Right renal cortex interstitium (tissue), 3 donors: ENCODE measurements at places on chromosomes 3 and 15.

GRCh38 chr3:98545940-98546339 lies 14.2 kb downstream of the GPR15 start:
- no peak for DNase-seq

DNA sequence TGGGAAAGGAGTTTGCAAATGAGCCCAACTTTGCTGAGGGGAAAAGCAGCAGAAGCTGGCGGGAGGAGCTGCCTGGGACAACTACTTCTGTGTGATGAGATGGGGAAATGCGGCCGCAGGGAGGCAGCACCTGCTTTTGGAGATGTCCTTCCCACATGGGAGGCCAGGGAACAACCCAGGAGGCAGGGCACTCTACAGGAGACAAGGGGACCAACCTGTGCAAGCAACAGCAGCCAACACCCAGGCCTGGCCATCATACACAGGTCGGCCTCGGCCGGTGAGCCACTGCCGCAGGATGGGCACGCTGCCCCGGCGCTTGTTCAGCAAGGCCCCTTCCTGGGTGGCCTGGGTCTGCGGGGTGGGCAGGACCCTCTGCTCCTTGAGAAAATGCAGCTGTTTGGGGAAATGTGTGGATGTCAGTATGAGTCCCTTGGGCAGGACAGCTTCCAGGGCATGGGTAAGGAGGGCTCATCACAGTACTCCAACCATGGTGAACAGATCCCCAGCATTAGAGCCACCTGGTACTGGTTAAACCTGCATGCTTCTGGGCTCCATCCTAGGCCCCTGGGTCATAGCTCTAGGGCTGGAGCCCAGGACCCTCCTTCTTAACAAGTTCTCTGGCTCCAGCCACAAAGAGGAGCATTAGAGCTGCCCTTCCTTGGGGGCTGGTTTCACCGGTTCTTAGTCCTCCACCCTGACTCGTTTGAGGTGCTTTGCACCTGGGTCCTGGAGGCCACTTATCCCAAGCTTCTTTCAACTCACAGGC lies 11.6 kb downstream of the EPB42 start:
- no peak for DNase-seq

GRCh38 chr15:90161950-90162361 lies 39.2 kb upstream of the SEMA4B start:
- DNase-seq, result no peak

DNA sequence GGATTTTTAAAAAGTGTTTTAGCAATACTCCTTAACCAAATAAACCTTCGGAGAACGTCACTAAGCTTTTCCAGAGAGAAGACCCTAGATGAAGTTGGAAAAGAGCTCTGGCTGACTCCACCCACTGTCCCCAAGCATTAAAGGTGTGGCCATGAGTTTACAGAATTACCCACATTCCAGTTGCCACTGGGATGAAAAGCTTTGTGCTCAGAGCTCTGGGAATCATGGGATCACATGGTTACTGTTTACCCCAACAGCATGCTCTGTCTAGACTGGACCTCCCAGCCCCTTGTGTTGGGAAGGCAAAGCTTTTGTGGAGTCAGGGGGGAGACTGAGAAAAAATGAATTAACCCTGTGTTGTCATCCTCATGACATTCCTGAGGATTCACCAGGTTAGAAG lies 55.3 kb downstream of the CCK start:
- no peak for DNase-seq

GRCh38 chr3:192915304-192915703 lies 2.4 kb downstream of the MB21D2 start:
- no peak for DNase-seq

DNA sequence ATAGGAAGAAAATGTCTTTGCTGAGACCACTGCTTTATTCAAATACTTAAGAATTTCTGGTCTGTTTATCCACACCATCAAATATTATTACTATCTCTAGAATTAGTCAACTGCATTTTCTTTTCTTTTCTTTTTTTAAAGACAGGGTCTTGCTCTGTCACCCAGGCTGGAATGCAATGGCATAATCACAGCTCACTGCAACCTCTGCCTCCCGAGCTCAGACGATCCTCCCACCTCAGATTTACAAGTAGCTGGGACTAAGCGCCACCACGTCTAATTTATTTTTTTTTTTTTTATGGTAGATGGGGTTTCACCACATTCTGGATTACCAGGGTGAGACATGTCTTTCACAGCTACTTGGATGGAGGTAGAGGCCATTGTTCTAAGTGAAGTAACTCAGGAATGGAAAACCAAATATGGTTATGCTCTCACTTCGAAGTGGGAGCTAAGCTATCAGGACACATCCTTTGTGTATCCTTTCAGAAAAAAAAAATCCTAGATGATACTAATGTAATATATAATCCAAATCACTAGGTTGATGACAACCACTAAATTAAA lies 52.8 kb downstream of the STAG1 start:
- DNase-seq, result no peak

DNA sequence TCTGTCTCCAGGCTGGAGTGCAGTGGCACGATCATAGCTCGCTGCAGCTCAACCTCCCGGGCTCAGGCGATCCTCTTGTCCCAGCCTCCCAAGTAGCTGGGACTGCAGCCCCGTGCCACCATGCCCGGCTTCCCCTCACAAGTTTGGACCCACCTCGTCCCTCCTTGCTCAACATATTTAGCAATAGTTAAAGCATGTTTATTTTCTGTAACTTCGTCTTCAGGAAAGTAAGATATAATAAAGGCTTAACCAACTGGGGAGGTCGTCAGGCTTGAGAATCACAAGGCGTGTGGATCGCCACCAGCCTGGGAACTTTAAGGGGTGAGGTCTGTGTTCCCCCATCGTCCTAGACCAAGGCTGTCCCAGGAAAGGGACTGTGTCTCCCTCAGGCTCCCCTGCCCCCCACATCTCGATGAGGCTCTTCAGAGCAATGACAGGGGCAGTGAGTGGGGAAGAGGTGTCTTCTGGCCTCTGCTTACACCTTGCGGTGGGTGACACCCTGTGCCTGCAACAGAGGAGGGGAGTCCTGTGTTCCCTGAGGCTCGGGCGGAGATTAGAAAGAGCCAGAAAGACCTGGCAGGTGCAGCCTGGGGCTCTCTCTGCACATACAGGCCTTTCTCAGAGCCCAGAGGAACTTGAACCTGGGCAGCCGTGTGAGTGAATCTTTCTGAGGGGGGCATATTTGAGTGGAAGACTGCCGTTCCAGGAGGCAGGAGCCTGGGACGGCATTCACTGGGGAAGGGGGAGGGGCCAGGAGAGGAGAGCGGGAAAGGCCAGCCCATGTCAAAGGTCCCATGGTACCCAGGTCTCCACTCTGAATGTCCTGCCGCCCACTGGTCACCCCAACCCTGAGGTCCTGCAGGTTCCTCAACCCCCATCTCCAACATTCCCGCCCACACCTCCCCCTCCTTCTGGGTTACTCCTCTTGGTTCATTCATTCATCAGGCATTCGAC lies 152.3 kb downstream of the SMAD6 start:
- no peak for DNase-seq
